Stimulated activated CD4-positive, alpha-beta T cell treated with anti-CD3 and anti-CD28 coated beads, Interleukin-12 subunit alpha, Interleukin-12 subunit beta, amount 100 ng/mL, for 48 hours (primary cell): ENCODE measurements at places on chromosomes 6 and 20.

GRCh38 chr20:18288749-18289267 is 481 bp downstream of the ZNF133 start:
- no peak for DNase-seq

- no peak for DNase-seq
These were observed 16.1 kb downstream of the SRSF3 start for GRCh38 chr6:36610041-36610955.

- DNase-seq = no peak
These were observed 173.7 kb upstream of the ID4 start for GRCh38 chr6:19663479-19663878.

DNA sequence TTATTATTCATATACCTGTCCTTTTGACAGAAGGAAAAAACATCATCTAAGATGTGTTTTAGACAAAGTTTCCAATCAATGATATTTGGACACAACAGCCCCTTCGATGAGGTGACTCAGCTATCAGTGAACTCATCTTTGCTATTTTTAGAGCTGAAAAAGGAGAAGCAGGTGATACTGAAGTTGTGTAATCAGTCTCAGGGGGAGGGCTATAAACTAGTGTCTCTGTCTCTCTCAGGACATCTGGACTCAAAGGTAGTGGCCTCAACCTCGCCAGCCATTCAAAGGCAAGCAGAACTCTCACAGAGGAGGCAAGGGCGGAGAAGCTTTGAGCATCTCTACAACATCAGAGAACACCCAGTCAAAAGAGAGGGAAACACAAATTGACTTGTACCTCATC is 135.4 kb downstream of the BFSP1 start:
- no peak for DNase-seq

DNA sequence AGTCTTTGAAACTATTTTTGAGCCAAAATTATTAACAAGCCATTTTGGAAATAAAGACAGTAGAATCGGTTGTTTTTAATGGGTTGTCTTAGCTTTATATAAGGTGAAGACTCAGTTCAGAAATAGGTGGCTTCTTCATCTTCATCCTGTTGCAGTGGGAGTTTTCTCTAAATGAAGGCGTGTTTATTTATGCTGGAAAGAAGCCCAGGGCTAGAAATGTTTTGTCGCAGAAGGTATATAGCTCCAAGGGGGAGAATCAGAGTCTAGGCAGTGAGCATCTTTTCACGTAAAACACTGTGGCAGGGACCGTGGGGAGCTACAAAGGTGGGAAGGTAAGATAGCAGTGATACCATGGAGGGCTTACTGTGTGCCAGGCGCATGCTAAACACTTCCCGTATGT is 34.3 kb downstream of the FARS2 start:
- no peak for DNase-seq

DNA sequence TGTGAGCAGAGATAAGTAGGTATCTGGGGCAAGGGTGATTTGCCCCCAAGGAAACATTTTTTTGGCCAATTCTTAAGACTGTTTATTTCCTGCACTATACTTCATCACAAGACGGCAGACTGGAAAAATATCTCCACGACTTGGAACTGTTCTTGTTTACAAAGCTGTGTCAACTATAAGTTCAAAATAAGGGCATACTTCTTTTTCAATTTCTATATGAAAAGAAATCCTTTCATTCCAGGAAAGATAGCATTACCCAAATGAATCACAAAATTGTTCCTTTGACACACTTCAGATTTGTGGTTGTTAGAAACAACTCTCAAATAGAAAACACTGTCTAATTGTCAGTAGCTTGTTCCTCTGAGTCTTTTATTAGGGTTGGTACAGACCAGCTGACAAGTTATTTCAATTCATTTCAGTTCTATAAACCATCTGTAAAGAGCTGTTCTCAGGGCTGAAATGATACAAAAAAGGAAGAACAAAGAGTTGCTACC is 212.9 kb upstream of the PRDM1 start:
- no peak for DNase-seq

GRCh38 chr20:38799203-38799602 is 6.3 kb upstream of the PPP1R16B start:
- DNase-seq = no peak

- peak; percentile 39 for DNase-seq
These were observed 525 bp downstream of the NCOA7 start for GRCh38 chr6:125791151-125791819.

DNA sequence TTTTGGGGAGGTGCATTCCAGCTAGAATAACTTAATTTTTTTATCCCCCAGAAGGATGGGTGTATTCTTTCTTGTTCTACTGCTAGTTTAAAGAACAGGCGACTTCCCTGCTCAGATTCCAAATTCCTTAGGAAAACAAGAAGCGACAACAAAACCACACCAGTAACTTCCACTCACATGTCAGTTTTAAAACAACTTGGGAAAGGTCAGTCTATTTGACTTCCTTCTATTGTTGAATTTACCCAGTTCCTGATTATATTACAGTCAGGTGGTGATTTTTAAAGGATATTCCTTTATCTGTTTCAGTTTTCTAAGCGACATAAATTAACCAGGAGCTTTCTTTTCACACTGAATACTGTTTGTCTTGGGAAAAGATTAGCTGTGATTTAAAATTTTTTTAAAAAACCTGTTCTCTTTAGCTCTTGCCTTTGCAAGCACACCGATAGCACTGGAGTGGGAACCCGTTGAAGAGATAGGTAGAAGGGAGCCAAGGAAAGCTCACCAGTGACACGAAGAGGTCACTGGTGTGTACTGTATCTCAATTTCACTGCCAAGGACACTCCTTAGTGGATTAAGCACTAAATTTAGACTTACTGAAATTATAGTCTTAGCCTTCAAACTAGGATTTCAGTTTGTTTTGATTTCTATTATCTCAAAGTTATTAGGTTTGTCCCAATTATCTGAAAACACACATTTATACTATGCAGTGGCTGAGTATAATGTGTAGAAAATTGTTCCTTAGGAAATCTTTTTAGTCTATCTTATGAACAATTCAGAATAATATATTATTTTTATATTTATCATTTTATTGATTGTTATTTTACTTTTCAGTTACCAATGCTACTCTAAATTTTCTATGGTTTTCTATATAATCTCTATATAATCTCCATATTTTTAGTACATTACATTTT is 22.3 kb downstream of the MARCKS start:
- DNase-seq = no peak

DNA sequence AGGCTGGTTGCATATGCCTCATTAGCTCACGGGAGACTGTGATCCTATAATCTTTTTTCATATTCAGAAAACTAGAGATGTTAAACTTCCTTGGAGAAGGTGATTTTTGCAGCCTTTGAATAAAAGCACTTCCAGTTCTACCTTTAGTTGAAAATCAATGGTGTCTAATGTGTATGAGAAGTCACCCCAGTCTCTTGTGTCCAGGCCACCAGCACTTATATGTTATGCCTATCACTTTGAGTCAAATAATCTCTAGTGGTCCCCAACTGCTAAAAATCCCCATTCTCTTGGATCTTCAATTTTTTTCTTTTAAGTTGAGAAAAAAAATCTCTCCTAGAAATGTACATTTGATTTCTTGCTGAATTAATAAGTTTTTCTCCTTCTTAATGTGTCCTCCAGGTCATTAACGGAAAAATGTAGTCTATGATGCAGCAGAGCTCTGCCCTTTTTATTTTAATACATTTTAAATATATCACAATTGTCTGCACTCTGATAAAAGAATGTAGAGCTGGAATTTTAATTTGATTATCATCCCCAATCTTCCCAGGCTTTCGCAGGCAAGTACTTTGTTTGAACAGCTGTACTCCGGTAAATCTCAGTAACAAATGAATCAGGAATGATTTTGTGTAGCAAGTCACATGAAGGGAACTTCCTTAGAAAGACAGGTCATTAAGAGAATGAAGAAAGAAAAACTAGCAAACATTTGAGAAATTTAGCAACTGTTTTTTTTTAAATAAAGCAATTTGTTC is 147.0 kb downstream of the SOX4 start:
- DNase-seq = no peak

DNA sequence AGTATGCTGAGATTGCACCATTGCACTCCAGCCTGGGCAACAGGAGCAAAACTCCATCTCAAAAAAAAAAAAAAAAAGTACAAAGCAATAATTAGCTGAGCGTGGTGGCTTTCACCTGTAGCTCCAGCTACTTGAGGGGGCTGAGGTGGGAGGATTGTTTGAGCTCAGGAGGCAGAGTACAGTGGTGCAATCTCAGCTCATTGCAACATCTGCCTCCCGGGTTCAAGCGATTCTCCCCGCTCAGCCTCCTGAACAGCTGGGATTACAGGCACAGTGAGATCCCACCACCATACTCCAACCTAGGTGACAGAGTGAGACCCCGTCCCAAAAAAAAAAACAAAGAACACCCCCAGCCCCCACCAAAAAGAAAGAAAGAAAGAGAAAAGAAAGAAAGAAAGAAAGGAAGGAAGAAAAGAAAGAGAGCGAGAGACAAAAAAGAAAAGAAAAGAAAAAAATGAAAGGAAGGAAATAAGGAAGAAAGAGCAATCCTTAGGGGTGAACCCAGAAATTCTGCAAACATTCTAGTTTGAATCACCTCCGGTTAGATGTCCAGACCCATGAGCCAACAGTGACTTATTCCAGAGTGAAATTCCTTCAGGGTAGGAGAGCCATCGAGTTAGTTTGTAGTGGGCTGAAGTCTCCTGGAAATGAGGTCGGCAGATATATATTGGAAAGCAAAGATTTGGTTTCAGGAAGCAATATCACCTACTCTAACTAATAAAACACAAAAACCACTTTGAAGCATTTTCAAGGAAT is 3.2 kb upstream of the RIPOR3 start:
- DNase-seq = no peak

DNA sequence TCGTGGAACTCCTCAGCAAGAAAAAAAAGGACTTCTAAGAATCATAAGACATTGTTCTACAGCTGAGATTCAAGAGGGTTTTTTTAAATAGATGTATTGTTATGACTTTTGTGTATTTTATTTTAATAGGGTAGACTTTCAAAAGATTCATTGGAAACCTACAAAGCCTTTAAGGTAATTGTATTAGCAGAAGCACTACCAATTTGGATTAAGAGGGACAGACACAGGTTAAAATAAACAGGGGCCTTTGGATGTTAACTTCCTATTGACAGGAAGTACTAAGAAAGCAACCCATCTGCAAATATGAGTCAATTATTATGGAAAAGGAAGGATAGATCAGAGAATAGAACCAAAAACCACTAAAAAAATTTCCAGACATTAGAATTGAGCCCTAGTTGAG is 153.5 kb downstream of the HDGFL1 start:
- no peak for DNase-seq

GRCh38 chr20:1286267-1287024 is 20.4 kb downstream of the SNPH start:
- no peak for DNase-seq

DNA sequence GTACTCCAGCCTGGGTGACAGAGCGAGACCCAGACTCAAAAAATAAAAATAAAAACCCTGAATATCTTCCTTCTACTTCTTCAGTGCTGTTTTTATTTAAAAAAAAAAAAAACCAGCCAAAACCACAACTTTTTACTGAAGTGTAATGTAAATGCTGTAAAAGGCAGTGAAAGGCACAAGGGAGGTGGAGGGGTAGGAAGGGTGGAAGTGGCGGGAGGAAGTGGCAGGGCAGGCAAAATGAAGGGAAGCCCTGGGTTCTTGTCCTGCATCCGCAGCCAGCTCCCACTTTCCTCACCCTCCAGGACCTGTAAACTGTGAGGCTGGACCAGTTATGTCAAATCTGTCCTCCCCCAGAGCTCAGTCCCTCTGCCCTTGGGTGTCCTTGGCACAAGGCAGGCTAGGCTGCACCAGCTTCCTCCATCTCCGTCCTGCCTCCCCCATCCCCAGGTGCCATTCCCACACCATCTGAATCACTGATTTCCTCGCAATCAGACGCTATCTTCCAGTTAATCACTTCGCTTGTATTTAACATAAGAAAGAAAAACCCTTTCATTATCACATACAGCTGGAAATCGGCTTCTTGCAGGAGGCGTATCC is 13.7 kb upstream of the PANK2 start:
- DNase-seq = no peak

- DNase-seq = no peak
These were observed 24.6 kb downstream of the KDM1B start for GRCh38 chr6:18179770-18180356.

DNA sequence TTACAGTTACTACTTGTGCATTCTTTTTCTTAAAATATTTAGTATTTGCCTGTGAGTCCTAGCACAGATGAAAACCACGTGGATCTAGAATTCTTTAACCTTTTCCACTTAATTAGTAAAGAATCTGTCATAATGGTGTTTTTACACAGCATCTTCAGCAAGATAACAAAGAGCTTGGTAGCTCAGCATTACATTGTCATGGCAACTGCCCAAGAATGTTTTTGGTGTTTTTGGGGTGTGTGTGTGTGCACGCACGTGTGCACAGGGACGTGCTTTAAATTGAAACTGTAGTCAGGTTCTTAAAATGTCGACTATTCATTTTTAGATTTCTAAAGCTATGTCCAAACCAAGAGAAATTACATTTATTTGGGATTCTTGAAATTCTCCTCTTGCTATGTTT is 108.0 kb downstream of the FIG4 start:
- DNase-seq = no peak

GRCh38 chr20:10559266-10559665 is 114.5 kb downstream of the JAG1 start:
- no peak for DNase-seq

DNA sequence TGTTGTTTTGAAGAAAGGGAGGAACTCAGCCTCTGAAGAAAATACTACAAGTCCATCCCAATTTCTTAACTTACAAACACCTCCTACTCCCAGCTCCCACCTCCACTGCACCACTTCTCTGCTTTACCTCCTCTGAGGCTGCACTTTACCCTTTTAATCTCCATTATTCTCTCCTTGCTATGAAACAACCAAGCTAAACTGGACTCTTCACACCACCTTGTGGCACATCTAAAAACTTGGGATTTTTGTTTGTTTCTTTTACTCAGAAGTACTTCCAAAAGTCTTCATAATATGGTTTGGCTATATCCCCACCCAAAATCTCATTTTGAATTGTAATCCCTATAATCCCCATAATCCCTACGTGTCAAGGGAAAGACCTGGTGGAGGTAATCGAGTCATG is 142.2 kb downstream of the MOXD1 start:
- DNase-seq = no peak

DNA sequence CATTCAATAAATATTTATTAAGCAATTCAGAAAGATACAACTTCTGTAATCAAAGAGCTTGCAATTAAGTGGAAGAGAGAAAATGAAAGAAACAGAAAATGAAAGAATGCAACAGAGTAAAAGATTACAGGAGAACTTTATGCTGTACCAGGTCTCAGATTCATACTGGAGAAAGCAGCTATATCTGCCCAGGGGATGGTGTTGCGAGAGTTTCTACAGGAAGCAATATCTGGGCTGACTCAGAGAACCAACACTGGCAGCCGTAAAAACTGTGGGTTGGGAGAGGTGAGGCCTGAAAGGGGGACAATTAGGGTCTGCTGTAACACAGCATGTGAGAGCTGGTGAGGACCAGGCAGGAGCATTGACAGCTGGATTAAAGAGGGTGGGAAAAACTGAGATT is 256.7 kb upstream of the TCF21 start:
- DNase-seq = no peak

DNA sequence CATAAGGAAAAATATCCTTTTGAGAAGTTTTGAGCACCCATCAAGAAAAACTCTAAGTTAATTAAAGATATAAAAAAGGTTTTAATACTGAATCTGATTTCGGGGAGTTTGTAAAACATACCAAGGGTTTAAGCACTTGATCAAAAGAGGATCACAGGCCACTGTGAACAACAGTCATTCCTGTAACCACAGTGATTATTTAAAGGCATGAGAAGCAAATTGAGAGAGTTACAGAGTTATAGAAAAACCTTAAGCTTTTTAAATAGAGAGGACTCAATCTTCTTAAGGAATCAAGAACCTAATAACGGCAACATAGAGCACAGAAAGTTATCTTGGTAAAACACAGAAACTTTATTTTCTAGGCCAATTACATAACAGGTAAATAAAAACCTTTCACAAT is 831.6 kb downstream of the C6orf118 start:
- no peak for DNase-seq
